ENCODE measurements at places on chromosomes 5 and 9.

- DNase-seq, result no peak
These were observed 51.8 kb upstream of the GALNT10 start for GRCh38 chr5:154138701-154139100.

DNA sequence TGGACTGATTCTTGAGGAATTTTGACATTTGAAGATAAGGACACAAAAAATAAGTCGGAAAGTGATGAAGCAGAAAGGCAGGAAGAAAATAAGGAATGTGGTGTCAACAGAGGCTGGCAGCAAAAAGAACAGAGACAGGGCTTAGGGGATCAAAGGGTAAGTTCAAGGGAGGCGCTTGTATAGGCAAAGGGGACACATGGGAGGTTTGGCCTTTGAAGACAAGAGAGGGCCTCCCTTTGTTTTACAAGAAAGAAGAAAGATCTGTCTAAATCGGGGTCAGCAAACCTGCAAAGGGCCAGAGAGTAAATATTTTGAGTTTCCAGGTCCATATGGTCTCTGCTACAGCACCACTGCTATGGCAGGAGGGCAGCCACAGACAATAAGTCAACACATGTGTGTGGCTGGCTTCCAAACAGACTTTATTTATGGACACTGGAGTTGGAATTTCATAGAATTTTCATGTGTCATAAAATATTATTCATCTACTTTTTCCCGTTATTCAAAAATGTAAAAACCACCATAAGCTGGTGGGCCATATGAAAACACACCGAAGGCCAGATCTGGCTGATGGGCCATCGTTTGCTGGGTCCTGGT, 112.0 kb upstream of the FBXL7 start:
- DNase-seq, result no peak

- no peak for DNase-seq
These were observed 110.0 kb upstream of the RPS23 start for GRCh38 chr5:82388181-82388580.

DNA sequence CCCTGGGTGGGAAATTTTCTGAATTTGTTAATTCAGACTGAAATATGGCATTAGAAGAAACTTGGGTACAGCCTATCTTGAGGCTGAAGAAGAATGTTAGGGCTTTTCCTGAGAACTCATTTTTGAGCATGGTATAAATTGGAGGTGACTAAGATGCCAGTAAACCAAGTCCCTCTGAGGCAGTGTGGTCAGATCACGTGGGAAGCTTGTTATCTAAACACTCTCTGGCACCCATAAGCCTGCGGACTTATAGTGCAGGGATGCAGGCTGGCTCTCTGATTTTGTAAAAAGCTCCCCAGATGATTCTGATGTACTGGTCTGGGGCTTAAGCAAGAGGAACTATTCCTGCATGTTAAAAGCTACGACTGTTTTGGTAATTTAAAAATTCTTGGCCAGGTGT, 34.3 kb downstream of the MTMR12 start:
- no peak for DNase-seq

- no peak for DNase-seq
These were observed 72.7 kb upstream of the SLC28A3 start for GRCh38 chr9:84413301-84413700.

DNA sequence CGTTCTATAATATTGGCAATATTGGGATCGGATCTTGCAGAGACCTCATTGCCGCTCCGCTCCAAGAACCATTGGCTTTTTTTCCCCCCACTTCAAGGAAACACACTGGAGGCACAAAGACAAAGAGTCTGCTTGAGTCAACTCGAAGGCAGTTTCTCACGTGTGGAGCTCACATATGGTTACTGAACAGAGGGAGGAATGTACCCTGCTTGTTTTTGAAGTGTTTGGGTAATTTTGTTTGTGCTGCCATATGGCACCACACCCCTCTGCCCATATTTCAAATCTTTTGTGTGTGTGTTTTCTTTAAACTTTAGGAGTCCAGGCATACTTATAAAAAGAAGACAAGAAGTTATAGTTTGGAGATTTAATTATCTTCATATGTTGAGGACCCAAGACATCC, 595.9 kb downstream of the DTWD2 start:
- DNase-seq, result no peak

- DNase-seq, result no peak
These were observed 284.4 kb downstream of the DNAH5 start for GRCh38 chr5:13660072-13660471.

DNA sequence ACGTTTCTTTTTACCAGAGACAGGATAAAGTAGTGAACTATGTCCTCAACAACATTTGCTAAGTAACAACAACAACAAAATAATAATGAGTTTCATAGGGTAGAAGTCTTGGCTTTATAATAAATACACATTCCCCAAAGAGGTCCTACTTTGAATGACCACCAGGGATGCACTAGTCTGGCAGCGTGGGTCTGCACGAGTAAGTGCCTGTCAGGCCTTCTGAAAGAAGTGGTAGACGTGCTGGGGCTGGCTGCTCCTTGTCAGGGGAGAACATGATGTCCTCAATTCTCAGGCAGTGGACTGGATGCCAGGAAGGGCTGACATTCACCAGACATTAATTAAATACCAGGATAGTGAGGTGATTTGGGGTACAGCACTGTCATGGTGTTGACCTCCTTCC, 331.1 kb downstream of the TMEM38B start:
- DNase-seq, result no peak

DNA sequence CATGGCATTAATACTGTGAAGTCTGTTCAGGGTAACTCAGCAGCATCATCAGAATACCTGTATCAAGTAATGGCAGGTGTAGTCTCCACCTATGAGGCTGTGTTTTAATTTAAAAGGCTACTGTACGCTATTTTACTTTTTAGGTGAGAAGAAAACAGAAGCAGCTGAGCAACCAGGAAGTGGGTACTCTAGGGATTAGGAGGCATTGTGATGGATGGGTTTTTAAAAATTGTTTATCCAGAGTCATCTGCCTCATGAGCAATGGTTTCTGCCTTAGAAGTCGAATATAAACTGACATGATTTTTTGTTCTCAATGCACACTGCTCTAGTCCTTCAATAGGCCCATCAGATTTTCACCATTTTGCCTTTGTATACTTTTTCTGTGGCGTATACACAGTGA, 42.6 kb downstream of the PSIP1 start:
- DNase-seq, result no peak

- no peak for DNase-seq
These were observed 120.1 kb upstream of the ZNF608 start for GRCh38 chr5:124866355-124867136.

DNA sequence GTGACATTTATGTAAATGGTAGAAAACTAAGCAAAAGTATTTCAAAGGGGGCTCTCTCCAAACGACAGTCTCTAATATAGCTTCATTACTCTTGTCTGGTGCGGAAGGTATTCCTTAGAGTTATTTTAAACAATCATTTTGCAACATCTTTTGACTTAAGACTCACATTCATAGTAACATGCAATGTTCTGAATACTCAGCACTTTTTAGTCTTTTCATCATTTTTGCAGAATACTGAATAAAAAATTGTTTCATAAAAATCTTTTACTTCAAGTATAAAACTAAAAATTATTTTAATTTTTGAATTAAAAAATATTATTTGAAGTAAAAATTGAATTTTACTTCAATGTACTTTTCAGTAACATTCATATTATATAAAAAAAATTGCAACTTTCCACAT, 321.1 kb downstream of the PLK2 start:
- DNase-seq, result no peak

GRCh38 chr9:96607971-96608370, 11.7 kb downstream of the CDC14B start:
- no peak for DNase-seq

DNA sequence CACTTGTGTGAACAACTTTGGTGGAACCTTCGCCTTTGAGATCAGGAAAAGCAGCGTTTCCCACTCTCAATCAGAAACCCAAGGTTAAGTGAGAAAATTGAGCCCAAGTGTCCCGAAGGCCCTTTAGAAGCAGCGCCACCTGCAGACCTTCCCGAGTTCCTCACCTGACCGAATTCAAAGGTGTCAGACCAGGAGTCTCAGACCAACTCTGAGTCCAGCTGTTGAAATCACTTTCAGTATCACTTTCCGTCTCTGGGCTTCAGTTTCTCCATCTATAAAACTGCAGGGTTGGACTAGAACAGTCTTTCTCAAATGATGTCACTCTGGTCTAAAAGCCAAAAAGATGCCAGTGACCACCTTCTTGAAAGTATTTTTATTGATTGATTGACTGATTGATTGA, 31.7 kb upstream of the GRHPR start:
- DNase-seq, result no peak

DNA sequence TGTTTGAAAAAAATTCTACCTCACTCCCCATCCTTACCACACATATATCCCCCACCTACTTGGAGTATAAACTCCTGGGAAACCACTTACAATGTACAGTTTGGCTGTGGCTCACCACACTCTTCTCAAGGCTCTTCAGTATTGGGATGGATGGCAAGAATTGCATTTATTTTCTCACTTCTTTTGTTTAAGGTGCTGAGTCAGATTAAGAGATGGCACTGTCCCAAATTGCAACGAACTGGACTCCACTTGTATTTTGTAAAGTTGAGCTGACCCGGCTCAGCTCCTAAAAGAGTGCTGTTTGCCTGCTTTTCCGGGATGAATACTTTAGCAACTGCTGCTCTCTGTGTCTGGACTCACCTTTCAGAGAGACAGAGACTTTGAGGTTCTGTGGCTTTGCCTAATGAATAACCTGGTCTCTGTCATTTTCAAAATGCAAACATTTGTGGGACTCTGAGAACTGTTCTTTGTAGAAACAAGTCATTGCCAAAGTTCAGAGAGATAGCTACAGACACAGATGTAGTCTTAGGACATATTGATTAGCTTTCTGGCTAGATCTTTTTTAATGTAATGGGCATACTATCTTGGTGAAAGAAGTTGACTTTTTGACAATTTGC, 42.2 kb downstream of the PPP2R2B start:
- DNase-seq, result no peak

DNA sequence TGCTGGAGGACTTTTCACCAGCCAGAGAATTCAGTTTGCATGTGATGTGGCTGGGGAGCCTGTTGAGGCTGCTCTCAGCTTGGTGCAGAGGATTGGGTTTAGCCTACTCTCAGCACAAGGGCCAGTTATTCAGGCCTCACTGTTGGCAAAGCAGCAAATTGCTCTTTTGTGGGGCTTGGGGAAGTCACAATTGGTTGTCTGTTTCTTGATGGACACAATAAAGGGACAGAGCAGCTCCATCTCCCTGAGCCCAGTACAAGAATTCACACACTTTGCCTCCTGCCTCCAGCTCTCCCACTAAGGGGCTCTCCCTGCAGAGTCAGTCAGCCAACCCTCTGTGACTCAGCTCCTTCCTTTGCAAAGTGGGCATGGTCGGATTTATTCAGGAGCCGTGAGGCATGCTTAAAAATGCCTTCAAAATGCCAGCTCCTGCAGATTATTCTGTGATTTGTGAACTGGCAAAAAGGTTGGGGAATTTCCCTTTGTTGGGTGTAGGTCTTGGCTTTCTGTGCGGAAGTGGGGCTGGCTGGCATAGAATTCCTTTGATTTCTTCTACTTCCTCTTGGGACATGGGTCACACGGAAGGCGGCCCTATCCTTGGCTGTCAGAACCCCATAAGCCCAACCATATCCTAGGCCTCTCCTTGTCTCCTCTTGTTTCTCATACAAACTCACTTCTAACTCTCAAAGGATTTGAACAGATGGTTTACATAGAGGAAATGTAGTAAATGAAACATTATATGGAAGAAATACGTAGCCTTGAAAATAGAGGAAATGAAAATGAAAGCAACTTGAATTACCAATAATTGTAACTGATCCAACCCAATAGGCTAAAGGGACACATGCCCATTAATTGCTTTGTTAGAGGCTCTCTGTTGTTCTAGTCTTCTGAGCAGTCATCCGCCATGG, 118.7 kb upstream of the CD180 start:
- DNase-seq, result no peak

- no peak for DNase-seq
These were observed 368.0 kb upstream of the SEMA6A start for GRCh38 chr5:116942622-116943021.

GRCh38 chr5:14211818-14212803, 69.0 kb downstream of the TRIO start:
- DNase-seq, result no peak

DNA sequence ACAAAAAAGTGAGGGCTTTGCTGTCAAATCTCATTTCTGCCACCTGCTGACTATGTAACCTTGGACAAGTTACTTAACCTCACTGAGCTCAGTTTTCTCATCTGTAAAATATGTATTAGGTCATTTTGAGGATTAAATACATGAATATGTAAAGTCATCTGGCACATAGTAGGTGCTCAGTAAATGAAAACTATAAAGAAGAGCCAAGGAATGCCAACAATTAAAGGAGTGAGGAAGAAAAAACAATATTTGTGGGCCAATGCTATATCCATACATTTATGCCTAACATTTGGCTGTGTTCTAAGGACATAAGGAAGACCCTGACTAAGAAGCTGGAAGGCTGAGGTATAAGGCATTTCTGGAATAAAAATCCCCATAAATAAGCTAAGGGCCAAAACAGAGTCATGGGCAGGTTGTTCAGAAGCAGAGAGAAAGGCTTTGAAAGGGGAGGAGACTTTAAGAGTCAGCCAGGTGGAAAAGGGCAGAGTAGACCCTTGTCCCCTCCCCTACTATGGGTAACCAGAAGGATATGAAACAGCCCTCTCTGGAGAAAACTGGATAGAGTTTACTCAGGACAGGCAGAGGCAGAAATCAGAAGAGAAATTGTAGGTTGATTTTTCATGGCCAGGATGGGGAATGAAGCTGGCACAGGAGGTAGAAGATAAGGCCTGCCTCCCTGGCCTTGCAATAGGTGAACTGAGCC, 47.6 kb upstream of the SIL1 start:
- DNase-seq, result no peak

DNA sequence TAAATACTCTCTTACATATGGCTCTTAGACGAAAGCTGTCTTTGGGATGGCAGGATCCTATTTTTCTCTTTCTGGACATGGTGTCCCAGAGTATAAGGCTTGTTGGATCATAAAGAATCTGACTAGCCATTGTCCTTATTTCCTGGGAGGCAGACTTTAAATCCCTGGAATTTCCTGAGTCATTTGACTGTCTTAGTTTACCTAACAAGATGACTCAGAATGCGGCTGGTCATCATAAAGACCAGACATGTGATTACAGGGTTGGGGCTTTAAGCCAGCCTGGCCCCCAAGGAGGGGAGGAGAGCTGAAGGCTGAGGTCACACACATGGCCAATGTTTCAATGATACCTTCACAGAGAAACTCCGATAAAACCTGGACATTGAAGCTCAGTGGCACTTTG, 37.2 kb downstream of the FAM240B start:
- DNase-seq, result no peak

DNA sequence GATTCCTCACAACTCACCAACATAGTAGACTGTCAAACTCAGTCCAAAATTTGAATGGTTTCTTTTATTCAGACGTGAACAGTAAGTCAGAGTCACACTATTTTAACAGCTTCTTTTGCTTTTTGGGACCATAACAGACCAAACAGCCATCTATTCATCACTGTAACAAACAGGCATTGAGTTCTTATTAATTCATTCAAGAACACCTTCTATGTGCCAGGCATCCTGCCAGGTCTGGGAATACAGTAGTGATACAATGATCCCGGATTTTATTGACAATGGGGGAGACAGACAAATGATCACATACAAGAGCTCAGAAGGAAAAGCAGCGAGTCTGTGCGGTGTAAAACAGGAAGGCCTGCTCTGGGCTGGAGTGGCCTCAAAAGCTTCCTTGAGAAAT, 153.3 kb upstream of the ERCC6L2 start:
- DNase-seq, result peak; percentile 18

- peak; percentile 72 for DNase-seq
These were observed 314.5 kb downstream of the ADGRV1 start for GRCh38 chr5:90873033-90873517.

All from prostate gland (tissue), 2 donors.